ENCODE measurements at places on chromosomes 6 and 20.

- peak; percentile 78 for DNase-seq
These were observed 611 bp downstream of the CNPY3 start for GRCh38 chr6:42929821-42930360.

DNA sequence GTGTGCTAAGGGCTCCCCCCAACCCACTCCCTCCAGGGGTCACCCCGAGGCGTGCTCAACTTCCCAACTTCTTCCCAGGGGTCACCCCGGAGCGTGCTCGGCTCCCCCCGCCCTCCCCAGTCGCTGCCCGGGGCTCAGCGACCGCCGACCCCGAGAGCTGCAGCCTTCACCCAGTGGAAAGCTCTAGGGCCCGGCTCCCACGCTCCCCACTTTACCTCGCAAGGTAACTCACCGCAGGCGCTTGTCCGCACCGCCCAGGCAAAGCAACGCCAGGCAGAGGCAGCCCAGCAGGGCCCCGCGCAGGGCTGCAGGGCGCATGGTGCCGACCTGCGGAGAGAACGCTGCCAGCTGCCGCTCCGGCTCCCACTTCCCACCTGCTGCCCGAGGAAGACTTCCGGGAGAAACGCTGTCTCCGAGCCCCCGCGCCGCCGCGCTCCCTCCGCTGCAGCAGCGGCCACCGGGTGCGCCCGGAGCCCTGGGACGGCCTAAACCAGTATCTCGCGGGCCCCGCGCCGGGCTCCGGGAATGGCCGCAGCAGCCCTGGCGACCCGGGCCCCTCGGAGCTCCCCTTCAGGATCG, 396 bp downstream of the RNASET2 start:
- DNase-seq = peak; percentile 66

- no peak for DNase-seq
These were observed 18.6 kb downstream of the TTPAL start for GRCh38 chr20:44494266-44494665.

GRCh38 chr6:159512571-159512970, 180.5 kb downstream of the SOD2 start:
- no peak for DNase-seq

GRCh38 chr6:54282186-54282585, 26.1 kb upstream of the TINAG start:
- no peak for DNase-seq

DNA sequence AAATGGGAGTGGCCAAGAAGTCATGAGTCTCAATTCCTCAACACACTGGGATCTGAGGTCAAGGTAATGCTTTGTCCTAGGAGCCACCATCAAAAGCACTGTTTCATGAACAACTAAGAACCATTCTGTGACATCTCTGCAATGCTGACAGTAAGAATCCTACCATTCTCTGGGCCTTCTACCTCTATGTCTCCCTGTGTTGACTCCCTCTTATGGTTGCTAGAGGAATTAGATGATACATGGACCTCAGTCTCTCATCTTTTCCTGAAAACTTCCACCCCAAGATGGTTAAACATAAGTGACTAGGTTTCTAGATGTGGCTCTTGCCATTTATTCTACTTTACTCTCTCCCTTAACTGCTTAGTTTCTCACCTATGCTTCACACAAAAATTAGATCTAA, 9.1 kb downstream of the MTRF1L start:
- DNase-seq = no peak

GRCh38 chr6:97586344-97586743, 303.3 kb upstream of the MMS22L start:
- peak; percentile 47 for DNase-seq
